Type B pancreatic cell (in vitro differentiated cells): ENCODE measurements at places on chromosomes 4 and X. TPM values are rescaled to one million over a fixed set of nuclear protein-coding genes. Genes with fewer than 3 reads are reported as not detected.

GRCh38 chr4:154024097-154024694 is 235.3 kb upstream of the SFRP2 start:
- no peak for DNase-seq

DNA sequence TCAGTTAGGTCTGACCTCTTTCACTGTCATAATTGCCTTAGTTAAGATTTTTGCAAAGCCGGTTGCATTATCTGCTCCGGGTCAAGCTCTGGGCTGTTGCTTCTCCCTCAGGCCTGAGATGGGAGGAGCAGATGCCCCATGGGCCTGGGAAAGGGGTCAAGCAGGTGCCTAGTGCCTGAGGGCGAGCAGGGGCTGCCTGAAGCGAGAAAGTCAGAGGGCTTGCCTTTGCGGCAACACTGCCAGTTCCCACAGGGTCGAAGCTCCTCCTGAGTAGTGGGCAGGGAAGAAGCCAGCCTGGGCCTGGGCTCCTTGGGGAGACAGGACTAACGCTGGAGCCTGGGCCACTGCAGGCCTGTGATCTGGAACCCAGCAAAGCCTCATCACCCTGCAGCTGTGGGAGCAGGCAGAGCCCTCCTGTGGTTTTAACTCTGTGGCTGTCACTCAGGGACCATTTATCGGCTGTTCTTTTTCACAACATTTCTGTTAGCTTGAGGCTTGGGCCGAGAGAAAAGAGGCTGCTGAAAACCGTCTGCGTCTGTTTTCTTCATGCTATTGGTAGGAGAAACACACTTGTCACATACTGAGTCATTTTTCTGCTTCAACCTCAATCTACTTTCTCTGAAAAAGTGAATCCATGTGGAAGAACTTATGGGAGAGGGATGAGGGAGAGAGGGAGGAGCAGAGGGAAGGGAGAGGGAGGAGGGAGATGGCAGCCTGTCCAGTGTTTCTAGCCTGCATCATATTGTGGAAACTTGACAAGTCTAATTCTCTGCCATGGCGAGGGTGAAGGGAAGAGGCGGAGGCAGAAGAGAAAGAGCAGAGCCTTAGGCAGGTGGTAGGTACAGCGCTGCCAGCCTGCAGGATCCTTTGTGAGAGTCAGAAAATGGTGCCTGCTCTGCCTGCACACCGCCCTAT is 68.4 kb downstream of the RHOH start:
- no peak for DNase-seq

DNA sequence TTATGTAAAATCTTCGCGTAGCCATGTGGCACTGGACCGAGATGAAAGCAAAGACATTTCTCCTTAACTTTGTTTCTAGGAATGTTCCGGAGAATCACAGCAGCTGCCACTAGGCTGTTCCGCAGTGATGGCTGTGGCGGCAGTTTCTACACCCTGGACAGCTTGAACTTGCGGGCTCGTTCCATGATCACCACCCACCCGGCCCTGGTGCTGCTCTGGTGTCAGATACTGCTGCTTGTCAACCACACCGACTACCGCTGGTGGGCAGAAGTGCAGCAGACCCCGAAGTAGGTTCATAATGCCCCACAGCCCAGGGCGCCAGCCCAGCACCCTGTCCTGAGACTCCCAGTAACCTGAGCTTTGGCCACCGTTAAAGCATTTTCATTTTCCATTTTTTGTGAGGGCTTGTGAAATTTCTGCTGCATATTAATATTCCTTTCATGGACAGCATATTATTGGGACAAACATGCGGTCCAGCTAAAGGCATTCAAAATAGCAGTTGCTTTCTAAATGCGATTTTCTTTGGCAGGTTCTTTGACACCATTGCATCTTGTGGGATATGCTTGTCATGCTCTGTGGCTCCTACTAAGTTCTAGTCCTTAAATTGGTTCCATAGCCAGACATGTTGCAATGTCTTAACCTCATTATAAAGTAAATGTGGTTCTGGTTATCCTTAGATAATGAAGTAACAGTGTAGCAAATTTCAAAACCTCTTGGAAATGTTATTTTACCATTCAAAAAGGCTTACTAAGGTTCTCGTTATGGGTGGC is 49.1 kb upstream of the MSANTD1 start:
- no peak for DNase-seq

DNA sequence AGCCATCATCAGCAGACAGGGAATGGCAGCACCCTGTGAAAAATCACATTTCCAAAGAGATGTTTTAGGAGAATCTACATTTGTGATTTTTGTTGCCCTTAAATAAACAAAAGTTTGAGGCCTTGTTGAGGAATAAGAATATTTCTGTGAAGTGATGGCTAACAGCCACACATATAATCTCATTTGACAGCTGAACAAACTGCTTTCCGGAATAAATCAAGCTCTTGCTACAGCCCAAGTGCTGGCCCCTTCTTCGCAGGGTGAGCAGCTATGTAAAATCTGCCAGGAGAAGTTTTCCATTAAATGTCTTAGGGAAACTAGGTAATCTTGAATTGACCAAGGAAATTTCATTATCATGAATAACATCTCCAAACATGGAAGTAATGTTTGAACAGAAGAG is 106.4 kb upstream of the GPM6B start:
- no peak for DNase-seq

DNA sequence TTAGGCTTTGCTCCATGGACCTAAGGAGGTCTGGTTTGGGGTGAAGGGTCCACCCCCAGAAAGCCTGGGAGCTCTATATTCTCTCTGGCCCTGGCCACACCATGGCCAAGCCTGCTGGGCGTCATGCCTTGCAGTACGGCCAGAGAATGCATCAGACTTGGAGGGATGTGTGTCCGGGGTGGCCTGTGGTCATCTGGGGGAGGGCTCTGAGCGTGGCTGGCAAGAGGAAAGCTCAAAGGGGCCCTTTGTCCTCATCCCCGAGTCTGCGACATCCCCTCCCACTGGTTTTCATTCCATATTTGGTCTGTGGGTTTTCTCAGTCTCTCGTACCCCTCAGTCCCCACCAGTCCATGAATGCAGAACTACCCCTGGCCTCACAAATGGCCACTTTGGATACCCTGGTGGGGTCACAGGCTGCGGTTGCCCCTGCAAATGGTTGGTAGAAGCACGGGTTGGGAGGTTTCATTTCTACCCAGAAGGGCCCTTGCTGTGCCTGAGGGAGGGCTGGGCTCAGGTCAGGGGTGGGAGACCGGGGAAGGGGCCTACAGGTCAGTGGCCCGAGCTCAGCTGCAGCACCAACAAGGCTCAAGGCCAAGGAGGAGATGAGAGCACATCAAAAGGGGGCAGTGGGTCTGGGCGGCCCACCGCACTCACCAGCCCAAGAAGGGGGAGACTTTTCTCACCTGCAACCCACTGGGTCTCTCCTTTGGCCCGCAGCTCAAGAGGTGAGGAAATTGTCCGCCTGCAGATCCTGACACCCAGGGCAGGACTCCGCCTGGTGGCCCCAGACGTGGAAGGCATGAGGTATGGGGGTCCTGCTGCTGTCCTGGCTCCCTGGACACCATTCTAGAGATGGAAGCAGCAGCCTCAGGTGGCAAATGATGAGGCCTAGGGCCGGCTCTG is 30.2 kb downstream of the ZNF185 start:
- DNase-seq = no peak

GRCh38 chrX:17007134-17007768 is 60.8 kb downstream of the REPS2 start:
- DNase-seq = no peak

DNA sequence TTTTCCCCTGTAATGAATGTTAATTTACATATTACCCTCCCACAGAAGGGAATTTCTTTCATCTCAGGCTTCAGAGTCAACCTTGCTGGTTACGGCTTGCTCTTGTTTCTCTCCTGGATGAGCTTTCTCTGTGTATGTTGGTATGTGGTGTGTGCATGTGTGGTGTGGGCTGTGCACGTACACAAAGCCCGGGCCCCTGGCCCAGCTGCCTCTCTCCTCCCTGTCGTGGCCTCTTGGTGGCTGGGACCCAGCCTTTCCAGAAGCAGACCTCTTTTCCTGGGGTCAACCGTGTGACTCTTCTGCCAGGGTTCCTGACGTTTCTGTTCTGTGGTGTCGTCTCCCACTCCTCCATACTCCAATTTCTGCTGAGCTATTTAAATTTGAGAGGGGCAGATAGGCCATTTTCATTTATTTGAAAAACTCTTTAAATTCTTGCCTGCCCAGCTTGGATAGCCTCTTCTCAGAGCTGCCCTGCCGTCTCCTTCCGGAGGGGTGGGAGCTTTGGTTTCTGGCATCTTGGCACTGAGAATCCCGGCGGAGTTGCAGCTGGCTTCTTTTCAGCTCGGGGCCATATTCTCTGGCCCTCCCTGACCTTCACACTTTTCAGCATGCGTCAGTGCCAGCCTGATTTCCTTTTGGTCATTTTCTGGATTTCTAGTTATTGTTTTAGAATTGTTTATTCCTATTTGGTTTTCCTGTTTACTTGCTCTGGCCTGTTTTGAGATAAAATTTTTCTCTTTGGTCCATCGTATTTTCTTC is 25.1 kb downstream of the FHDC1 start:
- DNase-seq = no peak

GRCh38 chr4:183522821-183523220 is 18.0 kb downstream of the ING2 start:
- no peak for DNase-seq

DNA sequence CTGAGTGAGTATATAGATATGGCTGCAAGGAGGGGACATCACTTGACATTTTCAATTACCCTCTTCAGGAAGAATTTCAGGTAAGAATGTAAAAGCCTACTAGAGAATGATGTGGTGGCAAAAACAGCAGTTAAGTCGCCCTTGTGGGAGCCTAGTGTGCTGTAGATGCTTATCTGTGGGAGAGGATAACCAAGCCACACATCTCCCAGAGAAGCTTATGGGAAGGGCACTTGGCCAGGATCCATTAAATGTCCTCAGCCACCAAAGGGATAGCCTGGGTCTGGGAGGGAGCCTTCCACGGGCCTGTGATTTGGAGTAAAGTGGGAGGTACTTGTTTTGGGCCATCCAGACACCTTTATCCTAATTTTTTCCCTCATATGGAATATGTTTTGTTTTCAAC is 41.3 kb upstream of the BCLAF3 start:
- no peak for DNase-seq

The SH2D1A gene
- total RNA-seq = not detected in 2 replicates

The IL9R gene
- 0.14 TPM in 1 of 2 replicates, not detected in the other for total RNA-seq

The FAM9B gene
- not detected in 2 replicates for total RNA-seq

DNA sequence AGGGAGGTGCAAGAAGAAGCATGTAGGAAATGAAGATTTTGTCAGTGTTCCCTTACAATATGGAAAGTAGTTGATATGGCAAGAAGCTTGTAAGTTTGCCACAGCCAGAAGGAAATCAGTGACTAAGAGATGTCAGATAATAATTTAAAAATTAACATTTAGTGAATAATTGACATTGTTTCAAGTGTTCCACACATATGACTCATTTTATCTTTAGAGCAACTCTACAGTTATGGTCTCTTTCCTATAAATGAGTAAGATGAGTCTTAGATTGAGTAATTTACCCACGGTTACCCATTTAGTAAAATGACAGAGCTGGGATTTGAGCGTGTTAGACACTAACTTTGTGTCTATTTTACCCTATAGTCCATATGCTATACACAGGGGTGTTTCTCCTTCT is 300.3 kb upstream of the IRS4 start:
- DNase-seq = no peak

The FRMD7 gene
- total RNA-seq = 0.14 TPM in 1 of 2 replicates, not detected in the other

DNA sequence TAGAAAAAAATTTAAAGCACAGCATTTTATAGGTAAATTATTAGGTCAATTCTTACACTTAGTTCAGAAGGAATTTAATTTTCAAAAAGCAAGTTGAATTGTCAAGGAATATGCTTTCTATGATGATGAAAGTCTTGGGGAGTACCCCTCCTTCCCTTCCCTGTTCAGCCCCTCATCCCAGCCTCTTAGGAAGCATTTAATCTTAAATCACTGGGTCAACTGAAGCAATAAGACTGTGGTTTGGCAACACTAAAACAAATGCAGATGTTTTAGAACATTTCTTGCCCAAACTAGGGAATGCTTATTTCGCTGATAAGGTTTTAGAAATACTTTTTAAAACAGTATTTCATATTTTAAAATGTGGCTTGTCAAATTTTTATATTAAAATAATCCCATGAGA is 19.1 kb upstream of the ARSJ start:
- no peak for DNase-seq

GRCh38 chr4:149031399-149031798 is 589.2 kb upstream of the NR3C2 start:
- DNase-seq = no peak

The GLOD5 gene
- not detected in 2 replicates for total RNA-seq

The CFP gene
- 0.50 and 0.51 TPM in 2 replicates for total RNA-seq

The PITX2 gene
- 4.5 and 13.8 TPM in 2 replicates for total RNA-seq

- DNase-seq = no peak
These were observed 87.7 kb downstream of the ARX start for GRCh38 chrX:24928114-24928513.

DNA sequence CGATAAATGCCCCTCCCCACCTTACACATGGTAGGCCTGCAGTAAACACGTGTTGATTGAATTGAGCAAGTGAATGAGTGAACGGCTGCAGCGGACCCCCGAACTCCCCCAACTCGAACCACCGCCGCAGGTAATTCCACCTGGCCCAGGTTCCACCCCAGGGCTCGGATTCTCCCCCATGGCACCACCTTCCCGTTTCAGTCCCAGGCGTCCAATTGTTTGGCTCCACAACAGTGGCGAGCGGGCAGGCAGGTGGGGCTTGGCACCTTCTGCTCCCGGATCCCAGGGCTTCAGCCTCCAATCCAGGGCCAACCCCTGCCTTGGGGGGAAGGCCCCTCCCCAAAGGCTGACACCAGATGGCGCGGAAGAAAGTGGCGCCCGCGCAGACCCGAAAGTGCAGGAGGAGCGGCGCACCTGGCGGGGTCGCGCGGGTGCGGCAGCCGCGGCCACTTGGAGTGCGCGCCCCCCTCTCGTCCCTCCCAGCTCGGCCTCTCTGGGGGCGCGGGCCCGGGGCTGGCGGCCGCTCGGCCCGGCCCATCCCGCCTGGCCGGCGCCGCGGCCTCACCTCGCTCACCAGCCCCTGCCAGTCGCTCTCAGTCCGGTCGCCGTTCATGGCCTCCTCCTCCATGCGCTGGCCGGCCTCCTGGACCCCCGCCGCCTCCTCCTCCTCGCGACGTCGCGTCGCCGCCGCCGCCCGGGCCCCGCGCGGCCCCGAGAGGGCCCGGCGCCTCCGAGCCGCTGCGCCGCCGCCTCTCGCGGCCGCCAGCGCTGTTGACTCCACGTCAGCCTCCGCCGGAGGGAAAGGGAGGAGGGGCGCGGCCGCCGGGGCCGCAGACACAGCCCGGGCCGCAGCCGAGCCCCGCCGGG is at the start of gene CCDC149:
Gene CCDC149, minus strand, starts transcription at position 791 of the 867 bp plus-strand sequence. Its CDS starts 178 bp downstream, at position 613.
- peak; percentile 81 for DNase-seq

The INTU gene
- 11.8 and 20.7 TPM in 2 replicates for total RNA-seq

- DNase-seq = no peak
These were observed 30.4 kb downstream of the ADH7 start for GRCh38 chr4:99404595-99405287.

DNA sequence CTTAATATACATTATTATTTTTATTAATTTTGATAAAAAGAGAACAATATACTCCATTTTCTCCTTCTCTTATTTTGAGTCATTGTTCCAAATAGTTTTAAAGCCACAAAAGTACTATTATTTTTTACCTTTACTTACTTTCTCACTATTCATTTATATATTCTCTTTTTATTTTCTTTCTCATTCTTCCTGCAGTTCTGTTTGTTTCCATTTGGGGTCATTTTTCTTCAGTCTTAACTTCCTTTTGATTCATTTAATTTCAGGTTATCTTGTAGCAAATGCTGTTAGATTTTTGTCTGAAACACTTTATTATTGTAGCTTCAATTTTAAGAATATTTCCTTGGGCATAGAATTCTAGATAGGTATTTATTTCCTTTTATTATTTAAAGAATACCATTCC is 438.6 kb upstream of the EPHA5 start:
- no peak for DNase-seq

The FGF5 gene
- total RNA-seq = 0.75 and 0.76 TPM in 2 replicates

The SUPT20HL1 gene
- total RNA-seq = not detected in 2 replicates

The MAGEB17 gene
- 0.26 TPM in 1 of 2 replicates, not detected in the other for total RNA-seq
